ENCODE measurements at places on chromosomes 1 and 21.

DNA sequence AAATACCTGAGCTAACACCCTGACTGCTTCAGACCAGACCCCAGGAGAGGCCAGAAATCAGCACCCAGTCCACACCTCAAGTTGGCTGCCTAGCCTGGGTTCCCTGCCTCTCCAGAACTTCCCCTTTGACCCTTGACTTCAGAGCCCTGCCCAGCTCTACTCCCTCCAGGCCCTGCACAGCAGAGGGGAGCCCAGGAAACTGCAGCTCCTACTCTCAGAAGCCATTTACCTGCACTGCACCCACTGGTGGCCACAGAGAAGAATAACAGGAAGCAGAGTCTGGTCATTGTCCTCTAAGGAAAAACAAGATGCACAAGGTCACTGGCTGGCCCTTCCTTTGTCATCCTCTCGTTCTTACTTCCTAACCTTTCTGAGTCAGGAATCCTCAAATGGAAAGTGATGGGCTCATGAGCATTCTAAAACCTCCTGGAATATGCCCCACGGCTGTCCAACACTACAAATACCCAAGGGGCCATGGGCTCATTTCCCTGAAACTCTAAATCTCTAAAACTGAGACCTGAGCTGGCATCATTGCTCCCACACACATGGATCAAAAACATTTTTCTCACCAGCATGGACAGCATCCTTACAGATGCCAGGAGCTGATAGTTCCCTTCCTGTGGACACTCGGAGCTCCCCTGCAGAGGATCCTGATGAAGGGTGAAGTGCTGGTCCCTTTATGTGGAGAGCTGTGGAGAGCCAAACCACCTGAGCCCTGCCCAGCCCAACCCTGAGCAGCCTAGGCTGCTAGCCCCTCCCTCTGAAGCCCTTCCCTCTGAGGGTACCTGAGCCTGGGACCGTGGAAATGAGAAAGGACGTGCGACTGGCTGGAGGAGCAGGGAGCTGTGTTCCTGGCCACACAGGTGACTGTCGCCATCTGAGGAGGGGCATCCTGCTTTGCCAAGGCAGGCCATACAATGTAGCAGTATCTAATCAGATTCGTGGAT is at the start of gene ITLN2:
Gene ITLN2 (minus strand): TSS at position 652 of the 947 bp plus-strand sequence. CDS start 68 bp downstream, at position 584.
- DNase-seq: peak; percentile 3

DNA sequence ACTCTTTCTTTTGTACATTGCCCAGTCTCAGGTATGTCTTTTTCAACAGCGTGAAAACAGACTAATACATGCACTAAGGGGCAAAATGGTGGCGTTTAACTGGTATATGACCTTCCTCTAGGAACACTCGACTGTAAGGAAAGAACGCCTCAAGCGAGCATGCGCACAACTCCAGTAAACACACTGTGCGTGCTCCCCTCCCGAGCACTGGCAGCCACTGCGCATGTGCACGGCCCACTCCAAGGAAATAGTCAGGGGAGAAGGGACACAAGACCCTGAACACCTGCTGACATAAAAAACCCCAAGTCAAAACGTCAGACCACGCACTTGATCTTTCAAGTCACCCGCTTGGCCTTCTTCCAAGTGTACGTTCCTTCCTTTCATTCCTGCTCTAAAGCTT is 173.5 kb downstream of the NPHP4 start:
- no peak for DNase-seq

DNA sequence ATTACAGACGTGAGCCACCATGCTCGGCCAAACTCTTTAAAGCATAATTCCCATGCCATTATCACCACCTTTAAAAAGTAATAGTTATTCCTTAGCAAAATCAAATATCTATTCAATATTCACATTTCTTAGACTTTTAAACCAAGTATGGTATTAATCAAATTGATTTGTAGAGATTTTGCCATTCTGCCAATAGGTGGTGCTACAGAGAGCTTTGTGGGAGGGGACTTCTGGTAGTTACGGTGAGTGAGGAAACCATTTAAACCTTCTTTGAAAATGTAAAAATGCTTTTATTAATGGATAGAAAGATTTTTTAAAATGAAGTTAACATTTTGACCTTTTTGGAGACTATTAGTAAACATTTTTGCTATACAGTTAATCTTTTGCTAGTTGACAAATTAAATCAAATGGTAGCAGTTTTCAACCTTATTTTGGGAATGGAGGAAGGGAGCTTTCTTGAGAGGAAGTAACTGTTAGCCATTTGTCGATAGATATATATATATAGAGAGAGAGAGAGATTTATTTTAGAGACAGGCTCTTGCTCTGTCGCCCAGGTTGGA is 19.3 kb downstream of the IARS2 start:
- DNase-seq: no peak

DNA sequence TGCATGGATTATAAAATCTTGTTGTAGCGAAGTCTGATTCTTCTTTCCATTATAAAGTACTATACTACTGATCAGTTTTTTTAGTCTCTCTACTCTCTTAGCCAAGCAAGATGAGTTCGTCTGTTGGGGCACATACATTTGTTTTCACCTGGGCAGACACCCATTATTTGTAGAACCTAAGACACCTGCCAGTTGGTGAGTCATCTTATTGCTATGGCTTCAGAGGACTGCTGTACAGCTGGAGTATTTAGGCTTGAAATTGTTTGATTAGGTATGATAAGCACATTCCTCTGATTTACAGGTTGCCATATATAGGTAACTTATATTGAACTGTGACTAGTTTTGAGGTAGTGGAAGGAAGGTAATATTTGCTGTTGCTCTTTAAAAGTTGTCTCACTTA is 17.2 kb downstream of the RBM15 start:
- DNase-seq: no peak

GRCh38 chr1:17919525-17920439 is 164.6 kb downstream of the ACTL8 start:
- DNase-seq: no peak

GRCh38 chr1:8430476-8430875 is 112.6 kb downstream of the SLC45A1 start:
- DNase-seq: no peak

DNA sequence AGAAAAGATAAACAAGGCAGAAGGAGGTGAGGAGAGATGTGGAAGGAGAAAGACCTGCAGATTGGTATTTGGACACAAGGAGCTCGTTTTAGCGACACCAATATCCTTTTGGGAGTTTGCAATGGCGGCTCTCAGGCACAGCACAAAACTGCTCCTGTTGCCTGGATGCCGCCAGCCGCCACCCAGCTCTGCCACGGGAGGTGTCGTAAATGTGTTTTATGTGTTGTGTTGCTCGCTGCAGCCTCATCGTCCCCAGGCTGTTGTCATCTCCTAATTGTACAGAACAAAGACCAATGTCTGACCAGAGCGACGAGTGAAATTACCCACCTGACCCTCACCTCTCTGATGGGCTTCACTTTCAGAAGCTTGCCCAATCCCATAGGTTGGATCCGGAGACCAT is 96.6 kb upstream of the ZNF281 start:
- no peak for DNase-seq

DNA sequence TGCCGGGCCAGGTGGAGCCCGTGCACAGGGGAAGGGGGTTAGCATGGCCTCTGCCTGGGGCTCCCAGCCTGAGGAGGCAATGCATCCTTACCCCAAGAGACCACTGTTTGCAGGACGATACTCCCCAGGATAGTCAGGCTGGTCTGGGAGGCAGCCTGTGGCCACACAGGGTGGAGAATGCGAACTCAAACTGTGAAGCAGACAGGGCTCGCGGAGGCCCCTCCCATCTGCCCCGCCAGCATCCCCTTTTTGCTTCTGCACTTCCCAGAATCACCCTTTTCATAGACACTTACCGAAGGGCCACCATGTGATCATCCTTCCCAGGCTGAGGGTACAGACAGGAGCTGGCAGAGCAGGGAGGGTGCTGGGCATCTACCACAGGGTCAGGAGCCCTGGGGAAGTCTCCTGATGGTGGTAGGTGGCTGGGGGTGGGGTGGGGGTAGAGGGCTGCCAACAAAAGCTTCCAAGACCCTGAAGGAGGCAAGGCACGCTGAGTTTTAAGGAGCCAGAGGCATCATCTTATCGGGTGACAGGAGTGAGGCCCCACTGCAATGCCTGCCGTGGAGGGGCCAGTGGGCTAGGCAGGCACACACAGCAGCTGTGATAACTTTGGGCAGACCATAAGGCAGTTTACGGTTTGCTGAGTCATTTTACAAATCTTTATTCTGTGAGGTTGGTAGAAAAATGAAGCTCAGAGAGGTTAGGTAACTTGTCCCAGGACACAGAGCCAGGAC is 31.3 kb upstream of the BTG2 start:
- no peak for DNase-seq

DNA sequence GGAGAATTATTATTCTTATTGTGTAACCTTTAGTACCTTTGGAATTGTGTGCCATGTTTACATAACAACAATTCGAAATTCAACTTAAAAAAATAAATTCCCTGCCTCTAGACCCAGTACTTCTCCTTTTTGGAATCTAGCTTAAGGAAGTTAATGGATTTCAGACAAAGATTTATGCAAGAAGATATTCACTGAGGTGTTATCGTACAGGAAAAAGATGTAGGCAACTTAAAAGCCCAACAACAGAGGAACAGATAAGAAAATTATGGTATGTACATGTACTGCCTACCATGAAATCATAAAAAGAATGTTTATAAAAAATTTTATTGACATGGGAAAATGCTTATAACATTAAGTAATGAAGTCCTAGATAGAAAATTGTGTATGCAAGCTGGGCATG is 18.2 kb upstream of the STMN1 start:
- DNase-seq: no peak

GRCh38 chr1:9225411-9225785 is 9.2 kb upstream of the H6PD start:
- DNase-seq: no peak

- DNase-seq: peak; percentile 44
Observed at GRCh38 chr21:38805328-38806152, at the start of gene ETS2. Gene ETS2 (plus strand): TSS chr21:38805929. CDS start chr21:38810035, 4,106 bp downstream.

DNA sequence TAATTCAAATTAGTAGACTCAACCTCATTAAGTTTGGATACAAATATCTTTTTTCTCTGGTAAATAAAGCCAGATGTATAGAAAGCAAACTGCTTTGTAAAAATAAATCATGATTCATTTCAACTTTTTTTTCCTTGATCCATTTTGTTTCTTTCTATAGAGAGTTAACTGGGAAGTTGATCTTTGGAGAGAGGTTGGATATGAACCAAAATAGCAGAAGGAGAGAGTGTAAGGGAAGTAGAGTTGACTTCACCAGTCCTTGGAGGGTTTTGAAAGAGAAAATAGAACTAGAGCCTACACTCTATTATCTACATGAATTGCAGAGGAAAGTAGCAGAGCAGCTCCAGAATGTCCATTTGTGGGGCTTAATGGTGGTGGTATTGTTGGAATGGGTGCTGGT is 243.8 kb downstream of the ADGRL2 start:
- DNase-seq: no peak

GRCh38 chr1:60222360-60223115 is 149.0 kb upstream of the C1orf87 start:
- DNase-seq: no peak

- no peak for DNase-seq
Observed at GRCh38 chr1:219120624-219121544, 52.8 kb upstream of the LYPLAL1 start.

Measured in effector CD8-positive, alpha-beta T cell (primary cell).